ENCODE measurements at places on chromosomes 12 and 14. TPM values are rescaled to one million over a fixed set of nuclear protein-coding genes. Genes with fewer than 3 reads are reported as not detected.

Gene LMO3
- polyA plus RNA-seq: 2.4 TPM

Gene OR5AU1
- polyA plus RNA-seq: 0.03 TPM

Gene CLEC9A
- polyA plus RNA-seq: 0.40 TPM

Gene STXBP6
- polyA plus RNA-seq: not detected

Gene SLC7A7
- polyA plus RNA-seq: 23.0 TPM

Gene KIF5A
- polyA plus RNA-seq: 0.13 TPM

Gene DPY19L2
- polyA plus RNA-seq: 13.1 TPM

Gene CLEC2A
- not detected for polyA plus RNA-seq

Gene C12orf42
- polyA plus RNA-seq: 0.84 TPM

Gene MFAP5
- polyA plus RNA-seq: 209 TPM

Gene STON2
- polyA plus RNA-seq: 19.7 TPM

Gene DHRS2
- polyA plus RNA-seq: 0.98 TPM

Gene PRKAB1
- 22.6 TPM for polyA plus RNA-seq

Gene KRT2
- 0.61 TPM for polyA plus RNA-seq

Gene TAS2R42
- polyA plus RNA-seq: not detected

Gene PPP1R13B
- not detected for polyA plus RNA-seq

Gene MRPL52
- 52.5 TPM for polyA plus RNA-seq

Gene TMCC3
- polyA plus RNA-seq: 24.5 TPM

Gene VWF
- 64.7 TPM for polyA plus RNA-seq

Gene TTC7B
- polyA plus RNA-seq: 48.5 TPM

Gene MAP1LC3B2
- polyA plus RNA-seq: 3.5 TPM

Gene ITGB7
- polyA plus RNA-seq: 0.92 TPM

Gene LIN7A
- polyA plus RNA-seq: not detected

Gene LMNTD1
- not detected for polyA plus RNA-seq

Gene EID3
- 2.9 TPM for polyA plus RNA-seq

Gene GALNT9
- 1.6 TPM for polyA plus RNA-seq

Gene RD3L
- polyA plus RNA-seq: not detected

Gene USP44
- not detected for polyA plus RNA-seq

Gene POC1B
- polyA plus RNA-seq: 10.1 TPM

Gene CCDC197
- not detected for polyA plus RNA-seq

Gene CD163L1
- polyA plus RNA-seq: 6.1 TPM

Gene KRT76
- not detected for polyA plus RNA-seq

Gene GSG1
- 7.4 TPM for polyA plus RNA-seq

Gene KRT82
- polyA plus RNA-seq: not detected

Gene CELA1
- not detected for polyA plus RNA-seq

Gene NCOR2
- polyA plus RNA-seq: 79.1 TPM

Gene OR4M1
- polyA plus RNA-seq: not detected

Gene RIMBP2
- polyA plus RNA-seq: 1.3 TPM

Gene CACNA2D4
- not detected for polyA plus RNA-seq

Gene WNK1
- 72.9 TPM for polyA plus RNA-seq

Gene GPR137C
- 4.2 TPM for polyA plus RNA-seq

Gene KCNC2
- 0.82 TPM for polyA plus RNA-seq

Gene THTPA
- 14.0 TPM for polyA plus RNA-seq

Gene GNG2
- 67.7 TPM for polyA plus RNA-seq

Gene GAS2L3
- polyA plus RNA-seq: 23.3 TPM

Gene DPF3
- 6.0 TPM for polyA plus RNA-seq
